Endodermal cell (in vitro differentiated cells): ENCODE measurements at places on chromosomes 13 and 19. TPM values are rescaled to one million over a fixed set of nuclear protein-coding genes. Genes with fewer than 3 reads are reported as not detected.

MADCAM1 gene
- total RNA-seq, result 0.86 to 2.6 TPM (median 1.5 TPM) in 3 replicates

DNA sequence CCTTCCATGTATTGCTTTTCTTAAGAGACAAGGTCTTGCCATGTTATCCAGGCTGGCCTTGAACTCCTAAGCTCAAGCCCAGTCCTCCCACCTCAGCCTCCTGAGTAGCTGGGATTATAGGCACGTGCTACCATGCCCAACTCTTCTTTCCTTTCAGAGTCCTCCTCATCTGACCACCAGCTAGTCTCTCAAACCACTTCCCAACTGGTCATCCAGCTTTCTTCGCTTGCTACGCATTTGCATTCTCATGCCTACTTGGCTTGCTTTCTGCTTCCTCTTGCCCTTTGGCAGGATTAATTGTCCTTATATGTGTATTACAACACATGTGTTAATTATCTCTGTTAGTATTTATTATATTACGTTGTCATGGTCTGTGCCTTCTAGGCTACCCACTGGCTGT is 6.3 kb downstream of the GPR18 start:
- DNase-seq, result no peak

ATP4B gene
- not detected in 2 replicates for total RNA-seq

CDX2 gene
- total RNA-seq, result not detected in 2 replicates

CLDND2 gene
- total RNA-seq, result 1.1 and 1.3 TPM in 2 replicates

GRIN2D gene
- 0.77 to 1.5 TPM (median 1.2 TPM) in 3 replicates for total RNA-seq

COX6B2 gene
- 0.59 to 2.6 TPM (median 0.75 TPM) in 3 replicates for total RNA-seq

CEACAM1 gene
- 0.50 to 1.0 TPM (median 0.61 TPM) in 3 replicates for total RNA-seq

CADM4 gene
- total RNA-seq, result 9.0 and 9.3 TPM in 2 replicates

DNA sequence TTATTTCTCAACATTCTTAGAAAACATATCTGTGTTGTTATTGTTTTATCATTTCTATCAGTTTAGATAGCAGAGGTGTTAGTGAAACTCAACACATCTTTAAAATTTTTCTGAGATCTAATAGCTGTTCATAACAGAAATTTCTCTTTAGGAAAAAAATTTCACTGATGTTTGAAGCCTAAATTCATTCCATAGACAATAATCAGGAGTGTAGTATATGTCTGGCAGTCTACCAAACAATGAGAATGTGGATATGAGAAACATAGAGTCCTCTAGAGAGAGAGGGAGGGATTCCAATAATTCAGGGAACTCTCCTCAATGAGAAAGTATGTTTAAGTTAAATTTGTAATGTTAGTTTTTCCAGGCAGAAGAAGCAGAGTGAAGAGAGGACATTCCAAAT is 118.2 kb upstream of the EDNRB start:
- no peak for DNase-seq

- DNase-seq, result no peak
Observed at GRCh38 chr19:18310118-18310909, 12.6 kb downstream of the LSM4 start.

DNA sequence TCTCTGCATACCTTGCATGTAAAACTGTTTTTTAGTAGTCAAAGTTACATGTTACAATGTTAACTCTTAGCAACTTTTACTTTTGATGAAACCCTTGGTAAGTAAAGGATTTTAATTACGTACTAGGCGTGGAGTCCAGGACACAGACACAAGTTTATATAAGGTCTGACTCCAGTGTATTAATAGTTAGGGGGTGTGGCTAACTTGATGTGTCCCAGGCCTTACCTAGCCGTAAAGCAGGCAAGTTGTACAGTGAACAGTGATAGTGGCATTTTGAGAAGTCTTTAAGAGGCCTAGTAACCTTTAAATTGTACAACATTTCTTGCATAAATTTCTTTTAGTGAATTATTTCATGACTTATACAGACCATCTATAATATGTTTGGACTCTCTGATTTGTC is 5.9 kb downstream of the ZNF714 start:
- DNase-seq, result no peak

PRODH2 gene
- 0.93 and 1.0 TPM in 2 replicates for total RNA-seq

- DNase-seq, result peak; percentile 71
Observed at GRCh38 chr19:46494941-46495785, 504 bp downstream of the PNMA8B start.

DNA sequence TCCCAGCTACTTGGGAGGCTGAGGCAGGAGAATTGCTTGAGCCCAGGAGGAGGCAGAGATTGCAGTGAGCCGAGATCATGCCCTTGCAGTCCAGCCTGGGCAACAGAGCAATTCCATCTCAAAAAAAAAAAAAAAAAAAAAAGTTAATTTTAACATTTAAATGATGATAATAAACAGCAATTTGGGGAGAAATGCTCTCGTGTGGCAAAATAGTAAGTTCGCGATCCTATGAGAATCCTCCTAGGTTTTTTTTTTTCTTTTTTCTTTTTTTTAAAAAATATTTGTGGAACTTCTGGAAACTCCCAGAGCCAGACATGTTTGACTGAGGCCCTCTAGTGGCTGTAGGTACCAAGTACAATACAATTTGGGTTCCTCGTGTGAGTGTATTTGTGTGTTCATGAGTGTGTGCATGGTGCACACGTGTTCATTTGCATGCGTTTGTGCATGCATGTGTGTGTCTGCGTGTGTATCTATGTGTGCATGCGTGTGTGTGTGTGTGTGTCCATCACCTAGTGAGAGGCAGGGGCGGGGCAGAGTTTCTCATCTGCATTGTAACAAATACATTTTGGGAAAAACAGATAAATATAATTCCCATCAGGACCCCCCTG is 31.2 kb downstream of the TMPRSS9 start:
- DNase-seq, result peak; percentile 60

DNA sequence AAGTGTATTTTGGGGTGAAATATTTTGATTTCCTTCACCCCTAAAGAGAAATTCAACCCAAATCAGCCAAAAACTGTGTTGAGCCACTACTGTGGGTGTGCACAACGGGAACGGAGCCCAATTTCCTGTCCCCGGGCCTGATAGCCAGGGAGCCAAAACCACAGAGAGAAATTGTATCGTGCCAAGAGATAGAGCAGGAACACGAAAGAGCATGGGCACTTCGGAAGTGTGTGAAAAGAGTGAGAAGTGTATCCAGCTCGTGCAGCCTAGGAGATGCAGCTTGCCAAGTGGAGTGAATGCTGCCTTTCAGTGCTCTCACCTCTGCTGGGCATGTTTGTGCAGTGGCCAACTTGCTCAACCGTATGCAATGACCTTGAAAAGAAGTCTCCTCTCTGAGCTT is 19.4 kb upstream of the PLEKHF1 start:
- DNase-seq, result no peak

DNA sequence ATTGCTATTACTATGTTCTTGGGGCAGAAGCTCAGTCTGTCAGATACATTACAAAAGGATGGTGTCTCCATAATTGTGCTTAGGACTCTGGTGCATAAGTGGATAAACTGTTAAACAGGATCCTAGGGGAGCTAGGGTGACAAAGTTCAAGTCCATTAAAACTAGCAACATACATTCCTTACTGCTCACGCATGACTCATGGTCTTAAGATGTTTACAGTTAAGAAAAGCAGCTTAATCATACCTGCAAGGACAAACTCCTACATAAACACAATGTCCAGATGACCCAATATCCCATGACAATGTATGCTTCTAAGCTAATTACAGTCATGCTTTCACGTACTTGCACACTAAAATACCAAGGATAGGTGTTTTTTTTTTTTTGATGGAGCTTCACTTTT is 3.5 kb upstream of the ZNF701 start:
- no peak for DNase-seq

DNA sequence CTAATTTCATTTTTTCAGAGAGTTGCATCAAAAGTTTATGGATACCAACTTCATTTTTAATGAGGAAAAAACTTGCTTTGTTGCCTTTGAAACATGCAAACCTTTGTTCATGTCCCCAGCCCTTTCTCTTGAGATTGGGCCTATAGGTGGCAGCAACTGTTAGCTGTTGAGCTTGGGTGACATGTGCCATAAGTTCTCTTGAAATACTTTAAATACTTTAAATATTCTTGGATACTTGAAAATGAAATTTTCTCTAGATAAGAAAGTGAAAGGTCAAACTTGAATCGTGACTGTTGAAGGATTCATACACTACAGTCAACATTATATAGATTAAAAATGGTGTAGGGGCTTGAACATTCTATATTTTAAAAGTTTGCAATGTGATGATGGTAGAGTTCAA is 294.9 kb downstream of the NDFIP2 start:
- DNase-seq, result peak; percentile 75

GRCh38 chr19:52214241-52214640 is 24.4 kb downstream of the PPP2R1A start:
- no peak for DNase-seq

OR4F17 gene
- not detected in 3 replicates for total RNA-seq

LGALS7 gene
- total RNA-seq, result not detected in 3 replicates

- peak; percentile 99 for DNase-seq
Observed at GRCh38 chr19:40750874-40751537, at the start of gene SNRPA. SNRPA (plus strand) TSS chr19:40751203; CDS start chr19:40751409, 206 bp downstream.
